ENCODE measurements at places on chromosomes 5 and 9.

DNA sequence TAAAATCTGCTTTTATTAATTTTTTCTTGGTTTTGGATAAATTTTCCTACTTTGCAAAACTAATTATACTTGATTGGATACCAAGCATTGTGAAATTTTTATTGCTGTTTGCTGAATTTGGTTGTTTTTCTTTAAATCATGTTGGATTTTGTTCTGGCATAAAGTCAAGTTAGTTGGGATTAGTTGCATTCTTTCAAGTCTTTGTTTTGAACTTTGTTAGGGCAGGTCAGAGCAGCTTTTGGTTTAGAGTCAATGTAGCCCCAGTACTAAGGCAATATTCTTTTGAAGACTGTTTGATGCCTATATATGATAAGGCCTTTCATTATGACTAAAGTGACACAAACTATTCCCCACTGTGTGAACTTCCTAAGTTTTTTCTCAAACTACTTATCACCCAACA lies 531.1 kb downstream of the RASEF start:
- no peak for DNase-seq

DNA sequence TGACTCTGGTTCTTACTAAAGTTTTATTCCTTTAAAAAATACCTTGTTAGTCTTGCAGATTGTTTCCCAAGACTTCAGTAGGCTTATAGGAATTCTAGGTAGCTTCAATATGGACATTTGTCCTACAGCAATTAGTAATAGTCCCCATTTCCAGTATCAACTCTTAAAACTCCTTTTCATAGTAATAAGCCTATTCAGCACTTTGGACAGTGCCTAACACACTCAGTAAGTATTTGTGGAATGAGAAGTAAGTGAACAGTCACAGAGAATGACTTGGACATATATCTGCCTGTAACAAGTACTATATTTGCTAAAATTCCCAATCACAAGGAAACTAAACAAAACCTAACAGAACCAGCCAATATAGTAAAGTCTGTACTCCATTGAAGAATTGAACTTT lies 1291.8 kb upstream of the DMAC1 start:
- DNase-seq = no peak

GRCh38 chr9:89935801-89936200 lies 331.0 kb downstream of the GADD45G start:
- DNase-seq = no peak

GRCh38 chr9:101398930-101399642 lies 435 bp downstream of the ZNF189 start:
- no peak for DNase-seq

DNA sequence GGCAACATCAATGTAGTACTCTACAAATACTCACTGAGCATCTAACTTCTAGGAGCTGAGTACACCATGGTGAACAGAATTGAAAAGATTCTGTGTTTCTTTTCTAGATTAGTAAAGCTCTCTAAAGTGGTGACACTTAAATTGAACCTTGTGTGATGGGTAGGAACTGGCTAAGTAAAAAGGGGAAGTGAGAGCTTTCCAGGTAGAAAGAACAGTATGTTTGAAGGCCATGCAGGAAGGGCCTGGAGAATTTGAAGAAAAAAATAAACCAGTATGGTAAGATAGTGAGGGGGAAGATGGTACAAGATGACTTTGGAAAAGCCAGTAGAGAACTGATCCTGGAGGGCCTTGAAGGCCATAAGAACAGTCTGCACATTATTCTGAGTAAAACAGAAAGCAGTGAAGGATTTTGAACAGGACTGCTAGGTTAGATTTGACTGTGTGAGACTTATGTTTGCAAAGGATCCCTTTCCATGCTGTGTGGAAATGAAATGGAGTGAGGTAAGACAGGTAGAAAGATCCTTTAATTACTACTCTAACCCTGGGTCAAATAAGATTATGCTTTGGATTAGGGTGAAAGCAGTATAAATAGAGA lies 46.7 kb upstream of the UBQLN1 start:
- no peak for DNase-seq

GRCh38 chr5:72183101-72183520 lies 75.8 kb downstream of the MAP1B start:
- no peak for DNase-seq

GRCh38 chr9:76528642-76529190 lies 69.7 kb downstream of the GCNT1 start:
- DNase-seq = no peak

DNA sequence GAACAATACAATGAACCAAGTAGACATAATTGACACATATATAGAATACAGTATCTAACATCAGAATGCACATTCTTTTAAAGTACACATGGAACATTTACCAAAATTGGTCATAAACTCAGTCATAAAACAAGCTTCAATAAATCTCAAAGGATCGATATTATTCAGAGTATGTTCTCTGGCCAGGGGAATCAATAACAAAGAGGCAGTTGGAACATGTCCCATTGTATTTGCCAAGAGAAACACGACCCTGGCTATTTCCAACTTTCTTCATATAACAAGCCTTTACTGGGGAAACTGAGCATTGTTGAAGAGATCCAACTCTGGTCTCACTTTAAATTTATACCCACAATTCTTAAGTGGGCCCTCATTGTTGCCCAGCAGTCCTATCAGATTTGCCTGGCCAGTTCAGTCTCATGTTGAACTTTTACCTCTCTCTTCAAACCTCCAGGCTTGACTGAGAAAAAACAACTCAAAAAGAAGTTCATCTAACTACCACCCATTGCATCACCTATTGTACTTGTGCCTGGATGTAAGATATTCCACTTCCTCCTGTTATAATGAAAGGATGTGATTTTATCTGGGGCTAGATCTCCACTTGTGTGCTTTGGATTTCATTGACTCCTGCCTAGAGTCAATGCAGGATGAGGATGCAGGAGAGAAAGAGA lies 162.5 kb downstream of the HSPA4 start:
- no peak for DNase-seq

- no peak for DNase-seq
These were observed 399.0 kb upstream of the MEF2C start for GRCh38 chr5:89281766-89282553.

GRCh38 chr5:148084269-148084668 lies 20.5 kb downstream of the SPINK5 start:
- peak; percentile 32 for DNase-seq

- peak; percentile 82 for DNase-seq
These were observed 79.4 kb downstream of the FAM114A2 start for GRCh38 chr5:153959134-153959957.

DNA sequence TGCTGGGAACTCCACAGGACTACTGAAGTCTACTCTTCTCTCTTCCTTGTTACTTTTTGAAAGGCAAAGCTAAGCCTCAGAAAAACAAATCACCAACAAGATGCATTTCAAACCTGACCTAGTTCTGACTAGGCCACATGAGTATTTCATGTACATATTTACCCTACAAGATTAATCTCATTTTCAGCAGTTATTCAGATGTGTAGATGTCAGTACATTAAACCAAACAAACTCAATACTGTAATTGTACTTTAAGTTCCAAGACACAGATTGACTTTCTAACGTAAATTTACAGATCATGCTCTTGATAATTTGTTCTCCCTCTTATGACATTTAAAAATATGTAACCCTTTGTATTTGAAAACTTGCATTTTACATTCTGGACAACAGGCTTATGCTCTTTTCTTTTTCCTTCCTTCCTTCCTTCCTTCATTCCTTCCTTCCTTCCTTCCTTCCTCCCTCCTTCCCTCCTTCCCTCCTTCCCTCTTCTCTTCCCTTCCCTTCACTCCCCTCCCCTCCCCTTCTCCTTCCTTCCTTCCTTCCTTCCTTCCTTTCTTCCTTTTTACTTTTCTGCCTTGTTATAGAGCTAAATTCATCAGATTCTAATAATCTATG lies 1653.4 kb downstream of the EFNA5 start:
- no peak for DNase-seq

DNA sequence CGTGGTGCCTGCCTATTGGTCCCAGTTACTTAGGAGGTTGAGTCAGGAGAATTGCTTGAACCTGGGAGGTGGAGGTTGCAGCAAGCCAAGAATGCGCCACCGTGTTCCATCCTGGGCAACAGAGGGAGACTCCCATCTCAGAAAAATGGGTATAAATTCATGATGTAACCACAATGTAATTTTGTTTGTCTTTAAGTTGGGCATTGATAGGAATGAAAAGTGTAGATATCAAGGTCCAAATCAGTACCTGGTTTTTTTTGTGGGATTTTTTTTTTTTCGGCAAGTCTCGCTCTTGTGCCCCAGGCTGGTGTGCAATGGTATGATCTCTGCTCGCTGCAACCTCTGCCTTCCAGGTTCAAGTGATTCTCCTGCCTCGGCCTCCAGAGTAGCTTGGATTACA lies 7.4 kb downstream of the NPM1 start:
- DNase-seq = no peak

DNA sequence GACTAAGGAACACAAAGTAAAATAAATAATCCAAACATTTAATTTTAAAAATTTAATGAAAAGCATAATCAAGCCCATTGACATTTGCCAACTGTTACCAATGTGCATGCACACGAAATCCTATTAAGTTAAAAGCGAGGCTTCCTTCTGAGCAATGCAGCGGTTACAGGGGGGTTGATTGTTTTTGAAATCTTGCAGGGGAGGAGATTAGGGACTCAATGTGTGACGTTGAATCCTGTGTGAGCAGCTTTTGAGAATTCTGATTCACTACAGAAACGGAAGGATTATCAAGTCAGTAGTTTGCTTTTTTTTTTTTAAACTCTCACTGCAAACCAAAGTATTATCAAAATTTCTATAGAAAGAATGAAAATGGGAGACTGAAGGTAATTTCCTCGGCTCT lies 109.5 kb downstream of the PRKACG start:
- no peak for DNase-seq

DNA sequence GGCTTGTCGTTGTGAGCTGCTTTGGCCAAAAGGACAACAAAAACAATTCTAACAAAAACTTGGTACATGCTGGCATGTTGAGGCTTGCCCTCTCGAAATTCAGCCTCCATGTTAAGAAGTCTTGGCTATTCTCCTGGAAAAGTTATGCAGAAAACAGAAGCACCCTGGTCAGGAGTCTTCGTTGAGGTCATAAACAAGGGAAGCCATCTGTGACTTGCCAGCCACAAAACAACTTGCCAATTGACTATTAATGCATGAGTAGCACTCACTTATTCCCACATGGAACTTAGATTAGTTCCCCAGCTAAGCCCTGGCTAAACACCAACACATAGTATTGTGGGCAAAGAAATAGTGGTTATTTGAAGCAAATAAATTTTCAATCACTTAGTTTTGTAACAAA lies 521.0 kb upstream of the CHD1 start:
- no peak for DNase-seq

- no peak for DNase-seq
These were observed 119.7 kb downstream of the PRELID2 start for GRCh38 chr5:145715412-145715811.

DNA sequence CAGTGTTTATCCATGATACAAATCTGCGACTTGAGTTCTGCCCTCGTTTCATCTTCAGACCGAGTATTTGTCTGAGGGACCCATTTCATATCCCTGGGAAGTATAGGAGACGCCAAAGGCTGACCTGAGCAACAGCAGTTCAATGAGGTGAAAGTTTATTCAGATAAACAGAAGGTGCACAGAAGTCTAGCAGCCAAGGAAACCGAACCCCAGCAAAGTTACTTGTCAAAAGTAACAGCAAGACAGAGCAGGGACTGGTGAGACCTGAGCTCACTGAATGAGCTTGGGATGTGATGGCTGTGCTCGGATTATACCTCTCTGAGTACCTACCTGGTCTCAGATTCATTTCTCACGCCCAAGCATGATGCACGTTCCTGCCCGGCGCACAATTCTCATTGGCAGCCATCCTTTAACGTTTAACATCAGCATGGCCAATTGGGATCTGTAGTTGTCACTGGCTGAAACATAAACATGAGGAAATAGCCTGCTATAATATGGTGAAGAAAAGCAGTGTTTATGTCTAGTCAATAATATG lies 599 bp downstream of the LYRM7 start:
- no peak for DNase-seq

- DNase-seq = no peak
These were observed 128.6 kb downstream of the MAT2B start for GRCh38 chr5:163633926-163634460.

DNA sequence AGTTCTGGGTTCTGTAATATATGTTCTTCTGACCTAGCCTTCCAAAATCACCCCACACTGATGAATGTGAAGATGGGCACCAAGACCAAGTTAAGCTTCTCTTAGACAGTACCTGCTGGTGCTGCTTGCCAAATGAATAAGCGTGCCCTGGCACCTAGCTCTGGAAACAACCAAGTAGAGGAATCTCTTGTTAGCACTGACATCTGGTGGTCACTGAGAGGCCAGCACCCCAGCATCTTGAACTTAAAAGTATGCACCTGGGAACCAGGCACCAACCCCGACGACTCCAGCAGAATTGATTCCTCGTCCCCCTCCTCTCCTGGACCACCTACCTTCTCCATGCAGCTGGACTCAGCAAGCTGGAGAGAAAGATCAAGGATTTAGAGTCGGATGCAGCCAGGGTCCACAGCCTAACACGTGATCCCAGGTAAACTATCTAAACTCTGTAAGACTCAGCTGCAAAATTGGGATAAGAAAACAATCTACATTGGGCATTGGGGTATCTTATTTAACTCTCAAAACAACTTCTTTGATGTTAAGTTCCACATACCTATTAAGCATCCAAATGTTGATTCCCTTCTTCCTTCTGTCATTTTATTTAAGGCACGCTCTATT lies 89.8 kb downstream of the SLC1A3 start:
- peak; percentile 77 for DNase-seq

DNA sequence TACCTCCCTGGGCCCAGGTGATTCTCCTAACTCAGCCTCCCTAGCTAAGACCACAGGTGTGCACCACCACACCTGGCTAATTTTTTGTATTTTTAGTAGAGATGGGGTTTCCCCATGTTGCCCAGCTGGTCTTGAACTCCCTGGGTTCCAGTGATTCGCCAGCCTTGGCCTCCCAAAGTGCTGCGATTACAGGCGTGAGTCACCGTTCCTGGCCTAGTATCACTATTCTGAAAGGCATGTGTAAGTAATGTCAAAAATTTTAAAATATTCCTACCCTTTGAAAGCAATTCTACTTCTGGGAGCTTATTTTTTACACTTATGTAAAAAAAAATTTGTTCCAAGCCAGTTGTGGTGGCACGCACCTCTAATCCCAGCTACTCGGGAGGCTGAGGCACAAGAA lies 27.1 kb upstream of the TLE1 start:
- DNase-seq = no peak

DNA sequence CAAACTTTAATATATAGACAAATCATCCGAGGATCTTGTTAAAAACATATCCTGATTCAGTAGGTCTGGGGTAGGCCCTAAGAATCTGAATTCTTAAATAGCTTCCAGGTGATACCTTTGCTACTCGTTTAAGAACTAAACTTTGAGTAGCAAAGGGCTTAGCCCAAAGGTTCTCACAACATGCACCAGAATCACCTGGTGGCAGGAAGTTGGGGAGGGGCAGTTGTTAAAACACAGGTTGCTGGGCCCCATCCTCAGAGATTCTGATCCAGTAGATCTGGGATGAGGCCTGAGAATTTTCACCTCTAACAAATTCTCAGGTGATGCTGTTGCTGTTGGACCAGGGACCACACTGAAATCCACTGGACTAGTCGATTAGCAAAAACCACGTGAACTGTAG lies 20.0 kb upstream of the RGMB start:
- DNase-seq = peak; percentile 61

GRCh38 chr9:138009016-138009802 lies 131.6 kb downstream of the CACNA1B start:
- DNase-seq = peak; percentile 17

Data from H9 (cell line).